CD8-positive, alpha-beta memory T cell (primary cell): ENCODE measurements at places on chromosomes 3 and 15. TPM values are rescaled to one million over a fixed set of nuclear protein-coding genes. Genes with fewer than 3 reads are reported as not detected.

GRCh38 chr3:172592898-172593669, 69.9 kb upstream of the TNFSF10 start:
- DNase-seq: no peak

GRCh38 chr3:122555275-122556071, 8.6 kb downstream of the PARP9 start:
- DNase-seq: no peak

DNA sequence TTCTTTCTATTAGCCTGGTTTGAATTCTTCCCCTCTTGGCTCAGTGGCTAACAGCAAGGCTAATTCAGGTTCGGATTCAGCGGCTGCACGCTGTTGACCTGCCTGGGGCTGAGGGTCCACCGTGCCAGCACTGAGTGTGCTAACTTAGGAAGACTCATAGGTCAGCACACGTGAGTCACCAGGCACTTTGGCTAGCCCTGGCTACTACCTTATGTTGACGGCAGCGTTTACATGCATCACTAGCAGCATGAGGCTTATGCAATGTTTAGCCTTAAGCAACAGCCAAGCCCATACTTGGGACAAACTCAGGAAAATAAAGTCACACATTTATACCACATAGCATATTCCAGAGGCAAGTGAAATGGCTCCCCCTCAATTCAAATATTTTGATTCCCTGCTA, 137.7 kb downstream of the RAB11A start:
- DNase-seq: no peak

- DNase-seq: no peak
Measured at GRCh38 chr15:71118881-71119632, 3.8 kb downstream of the THSD4 start.

DNA sequence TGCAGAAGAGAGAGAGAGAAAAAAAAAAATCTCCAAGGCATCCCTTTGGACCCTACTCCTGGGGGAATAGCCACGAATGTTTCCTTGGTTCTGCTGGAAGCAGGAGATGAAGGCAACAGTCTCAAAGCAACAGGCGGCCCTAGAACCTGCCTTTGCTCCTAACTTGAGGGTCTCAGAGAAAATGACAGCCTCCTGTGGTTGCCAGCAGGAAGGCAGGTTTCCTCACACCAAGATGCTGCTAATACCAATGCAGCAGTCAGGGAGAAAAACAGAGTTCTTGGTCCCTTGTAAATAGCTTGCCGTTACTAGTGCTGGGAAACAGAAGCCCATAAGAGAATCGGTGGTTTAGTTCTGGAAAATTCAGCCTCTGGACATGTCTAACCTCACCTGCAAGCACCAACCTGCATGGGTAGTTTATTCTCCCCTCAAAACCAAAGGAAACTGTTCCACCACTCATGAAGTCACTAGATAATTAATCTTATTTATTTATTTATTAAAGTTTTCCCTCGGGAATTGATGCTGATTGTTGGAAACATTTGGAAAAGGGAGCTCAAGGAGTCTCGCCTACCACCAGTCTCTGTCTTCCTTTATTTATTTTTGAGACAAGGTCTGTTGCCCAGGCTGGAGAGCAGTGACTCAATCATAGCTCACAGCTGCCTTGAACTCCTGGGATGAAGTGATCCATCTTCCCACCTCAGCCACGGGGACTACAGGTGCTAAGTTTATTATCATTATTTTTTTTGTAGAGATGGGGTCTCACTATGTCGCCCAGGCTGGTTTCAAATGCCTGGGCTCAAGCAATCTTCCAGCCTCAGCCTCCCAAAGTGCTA, 883 bp upstream of the FRMD4B start:
- no peak for DNase-seq

- no peak for DNase-seq
Measured at GRCh38 chr3:10421996-10422395, 83.4 kb downstream of the ATP2B2 start.

- DNase-seq: no peak
Measured at GRCh38 chr15:70597056-70597603, 166.2 kb downstream of the UACA start.

- no peak for DNase-seq
Measured at GRCh38 chr15:78415284-78415683, 22.7 kb upstream of the IREB2 start.

DNA sequence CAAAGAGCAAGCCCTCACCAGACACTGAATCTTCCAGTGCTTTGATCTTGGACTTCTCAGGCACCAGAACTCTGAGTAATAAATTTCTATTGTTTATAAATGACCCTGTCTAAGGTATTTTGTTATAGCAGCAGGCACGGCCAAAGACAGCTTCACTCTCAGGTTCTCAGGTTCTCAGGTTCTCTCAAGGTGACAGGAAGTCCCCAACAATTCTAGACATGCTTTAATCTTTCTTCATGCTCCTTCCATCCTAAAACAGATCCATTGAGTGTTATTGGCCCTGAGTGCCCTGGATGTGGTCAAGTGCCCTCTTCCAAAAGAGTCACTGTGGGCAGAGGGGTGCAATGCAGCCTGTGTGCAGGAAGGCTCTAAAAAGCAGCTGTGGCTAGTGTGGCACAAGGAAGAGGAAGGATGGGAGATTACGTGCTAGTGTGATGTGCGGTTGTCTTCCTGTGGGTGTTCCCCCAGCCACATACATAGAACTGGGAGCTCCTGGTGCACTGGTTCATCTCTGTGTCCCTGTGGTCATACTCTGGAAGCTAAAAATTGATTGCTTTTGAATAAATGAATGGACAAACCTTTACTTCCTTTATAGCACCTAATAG, 11.0 kb upstream of the RAB7A start:
- DNase-seq: peak; percentile 32

GRCh38 chr3:172646439-172647015, 64.3 kb downstream of the NCEH1 start:
- no peak for DNase-seq

GRCh38 chr3:63128380-63128779, 149.7 kb upstream of the SYNPR start:
- no peak for DNase-seq

DNA sequence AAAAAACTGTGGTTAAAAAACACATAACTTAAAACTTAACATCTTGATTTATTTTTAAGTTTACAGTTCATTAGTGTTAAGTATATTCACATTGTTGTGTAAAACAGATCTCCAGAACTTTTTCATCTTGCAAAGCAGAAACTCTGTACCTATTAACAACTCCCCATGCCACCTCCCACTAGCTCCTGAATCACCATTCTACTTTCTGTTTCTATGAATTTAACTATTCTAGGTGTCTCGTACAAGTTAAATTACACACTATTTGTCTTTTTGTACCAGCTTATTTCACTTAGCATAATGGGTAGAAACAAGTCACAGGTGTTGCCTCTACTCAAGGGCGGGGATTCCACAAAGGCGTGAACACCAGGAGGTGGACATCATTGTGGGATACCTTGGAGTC, 43.2 kb downstream of the CRTC3 start:
- DNase-seq: no peak

DNA sequence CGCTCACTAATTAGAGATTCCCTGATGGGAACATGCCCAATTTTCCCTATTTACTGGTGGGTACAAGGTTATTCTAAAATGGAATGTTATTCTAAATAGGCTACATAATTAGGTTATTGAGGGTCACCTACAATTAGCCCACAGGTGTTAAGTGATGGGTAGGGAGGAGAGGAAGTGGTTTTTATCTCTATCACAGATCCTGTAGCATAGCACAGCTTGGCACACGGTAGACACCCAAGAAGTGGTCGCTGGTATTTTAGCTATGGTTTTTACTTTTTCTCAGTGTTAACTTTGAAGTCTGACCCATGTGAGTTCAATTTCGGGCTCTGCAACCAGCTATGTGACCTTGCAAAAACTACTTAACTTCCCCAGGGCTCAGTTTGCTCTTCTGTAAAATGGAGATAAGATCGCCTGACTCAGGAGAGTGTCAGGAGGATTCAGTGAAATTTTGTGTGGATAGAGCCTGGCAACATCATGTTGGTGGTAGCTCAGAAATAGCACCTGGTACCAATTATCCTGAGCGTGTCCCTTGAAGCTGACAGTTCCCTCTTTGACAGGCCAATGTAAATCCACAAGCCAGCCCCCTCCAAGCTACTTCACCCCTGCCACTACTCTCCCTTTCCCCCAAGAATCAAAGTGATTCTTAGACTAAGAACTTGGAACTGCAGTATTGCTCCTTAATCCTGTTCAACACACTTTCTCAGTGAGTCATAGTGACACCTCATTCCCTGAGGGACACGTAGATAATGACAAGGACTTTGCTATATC, 8.7 kb upstream of the LMCD1 start:
- DNase-seq: no peak

GRCh38 chr3:71583566-71584393, at the start of gene FOXP1:
Gene FOXP1, minus strand, starts transcription at chr3:71583728. Its CDS starts 385,347 bp downstream, at chr3:71198381.
- peak; percentile 76 for DNase-seq

DNA sequence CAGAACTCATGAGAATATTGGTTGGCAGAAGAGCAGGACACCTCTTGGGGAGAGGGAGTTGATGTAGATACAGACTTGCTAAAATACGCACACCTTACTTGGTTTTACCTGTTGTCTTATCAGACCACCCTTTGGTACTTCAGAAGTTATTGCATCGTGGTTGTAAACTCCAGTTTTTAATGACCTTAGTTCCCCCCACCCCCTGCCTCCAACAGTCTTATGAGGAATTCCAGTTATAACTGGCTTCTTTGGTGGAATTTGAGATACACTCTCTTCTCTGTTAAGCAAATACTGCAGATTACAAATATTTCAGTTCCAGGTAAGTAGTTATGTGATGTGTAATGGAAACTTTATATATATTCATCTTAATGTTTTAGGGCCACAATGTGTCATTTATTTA, 5.0 kb downstream of the SLC25A38 start:
- DNase-seq: no peak

DNA sequence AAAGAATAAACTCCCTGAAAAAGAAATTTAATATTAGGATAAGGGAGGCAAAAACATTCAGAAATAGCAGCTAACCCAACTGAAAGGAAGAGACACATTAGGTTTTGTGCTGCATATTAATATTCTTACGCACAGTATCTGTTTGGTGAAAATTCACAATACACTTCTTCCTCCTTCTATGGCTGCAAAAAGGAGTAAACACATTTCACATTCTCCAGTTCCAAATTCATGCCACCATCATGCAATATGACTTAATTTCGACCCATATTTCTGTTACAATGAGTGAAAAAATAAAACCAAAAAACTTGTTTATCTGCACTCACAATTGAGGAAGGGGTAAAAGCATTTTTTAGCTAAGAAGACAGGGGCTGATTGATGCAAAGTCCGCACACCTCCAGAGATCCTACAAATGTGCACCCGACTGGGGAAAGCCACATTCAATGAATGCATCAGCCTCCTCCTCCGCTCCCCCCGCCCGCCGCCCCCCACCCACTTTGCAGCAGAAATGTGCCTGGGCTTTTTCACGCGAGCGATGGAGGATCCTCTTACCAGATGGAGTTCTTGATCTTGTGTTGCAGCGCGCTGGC, 1.0 kb downstream of the RFX7 start:
- DNase-seq: no peak

- DNase-seq: no peak
Measured at GRCh38 chr3:69292185-69292584, 93.7 kb downstream of the FRMD4B start.

DNA sequence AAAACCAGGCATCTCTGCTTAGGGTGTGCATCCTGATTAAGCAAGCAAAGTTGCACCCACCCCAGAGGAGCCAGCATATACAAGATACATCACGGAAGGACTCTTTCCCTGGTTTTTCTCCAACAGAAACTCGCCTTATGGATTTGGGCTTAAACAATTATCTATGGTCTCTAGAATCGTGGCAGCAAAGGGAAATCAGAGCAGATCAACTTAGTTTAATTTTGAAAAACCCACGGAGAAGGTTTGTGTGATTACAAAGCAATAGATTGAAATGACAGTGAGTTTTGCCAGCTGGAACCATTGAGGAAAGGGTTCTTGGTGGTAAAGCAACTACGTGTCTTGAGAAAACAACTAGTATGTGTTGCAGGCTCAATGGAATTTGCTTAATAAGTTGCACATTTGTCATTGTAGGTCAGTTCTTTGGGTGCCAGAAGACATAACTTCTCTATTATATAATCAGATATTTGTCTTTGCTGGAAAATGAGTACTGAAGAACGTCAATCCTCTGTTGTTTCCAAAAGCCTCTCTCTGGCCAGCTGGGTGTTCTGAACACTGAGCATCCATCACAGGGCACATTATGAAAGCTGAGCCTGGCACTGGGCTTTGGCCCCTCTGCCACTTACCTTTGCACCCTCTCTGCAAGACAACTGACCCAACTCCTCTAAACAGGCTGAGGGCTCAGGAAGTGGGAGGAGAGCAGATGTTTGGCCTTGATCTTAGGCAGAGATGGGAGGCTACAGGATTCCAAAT, 75.7 kb upstream of the FBN1 start:
- no peak for DNase-seq

The ARL6IP5 gene
- 121 TPM for total RNA-seq

The MEIS2 gene
- total RNA-seq: not detected

The SLC15A2 gene
- total RNA-seq: 0.88 TPM

The CFAP100 gene
- total RNA-seq: not detected

The RPL22L1 gene
- total RNA-seq: 217 TPM

The TMEM212 gene
- total RNA-seq: not detected

The CRYBG3 gene
- 5.5 TPM for total RNA-seq

The TM6SF1 gene
- 0.55 TPM for total RNA-seq

The EDC3 gene
- total RNA-seq: 52.0 TPM

The GOLGA8R gene
- total RNA-seq: 0.69 TPM

The ZPLD1 gene
- total RNA-seq: not detected

The STRIT1 gene
- total RNA-seq: not detected
